Immature natural killer cell (primary cell): ENCODE measurements at places on chromosomes 2 and 18.
A peak's percentile ranks its signal among the peaks of the same experiment; 100 is the strongest.

DNA sequence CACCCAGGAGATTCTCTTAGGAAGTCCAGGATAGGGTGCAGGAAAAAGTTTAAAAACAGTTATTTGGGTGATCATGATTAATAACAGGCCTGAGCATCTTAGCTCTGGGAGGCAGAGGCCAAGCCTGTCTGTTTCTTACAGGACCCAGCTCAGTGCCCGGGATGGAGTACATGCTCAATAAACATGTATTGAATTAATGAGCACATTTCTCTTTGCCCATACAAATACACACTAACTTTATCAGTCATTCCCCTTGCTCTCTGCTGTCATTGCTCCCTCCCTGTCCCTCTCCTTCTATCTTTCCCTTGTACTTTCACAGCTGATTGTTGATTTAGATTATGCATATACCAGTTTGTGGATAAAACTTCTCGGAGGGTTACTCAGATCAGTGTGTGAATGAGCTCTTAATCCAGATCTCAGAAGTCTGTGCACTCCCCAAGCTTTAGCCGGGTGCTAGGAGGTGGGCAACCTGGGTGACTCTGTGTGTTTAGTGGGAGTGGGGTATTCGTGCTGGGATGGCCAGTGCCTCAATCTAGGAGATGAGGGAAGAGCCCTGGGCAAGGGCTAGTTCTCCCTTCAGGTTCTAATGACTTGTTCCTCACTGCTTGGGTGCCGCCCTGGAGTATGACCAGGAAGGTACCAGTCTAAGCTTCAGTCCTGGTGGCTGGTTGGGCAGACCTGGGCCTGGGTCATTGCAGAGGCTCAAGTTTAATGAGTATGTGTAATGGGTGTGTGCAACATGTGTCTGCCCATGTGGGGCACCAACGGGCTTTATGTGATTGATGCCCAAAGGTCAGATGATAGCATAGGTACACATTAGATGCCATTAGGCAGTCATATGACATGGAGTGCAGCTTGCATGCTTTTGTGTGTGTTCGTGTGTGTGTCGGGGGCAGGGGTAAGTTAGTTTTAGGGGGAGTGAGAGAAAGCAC, 10.6 kb downstream of the EMX1 start:
- DNase-seq, result no peak

GRCh38 chr2:35946478-35946877, 409.1 kb upstream of the CRIM1 start:
- no peak for DNase-seq

DNA sequence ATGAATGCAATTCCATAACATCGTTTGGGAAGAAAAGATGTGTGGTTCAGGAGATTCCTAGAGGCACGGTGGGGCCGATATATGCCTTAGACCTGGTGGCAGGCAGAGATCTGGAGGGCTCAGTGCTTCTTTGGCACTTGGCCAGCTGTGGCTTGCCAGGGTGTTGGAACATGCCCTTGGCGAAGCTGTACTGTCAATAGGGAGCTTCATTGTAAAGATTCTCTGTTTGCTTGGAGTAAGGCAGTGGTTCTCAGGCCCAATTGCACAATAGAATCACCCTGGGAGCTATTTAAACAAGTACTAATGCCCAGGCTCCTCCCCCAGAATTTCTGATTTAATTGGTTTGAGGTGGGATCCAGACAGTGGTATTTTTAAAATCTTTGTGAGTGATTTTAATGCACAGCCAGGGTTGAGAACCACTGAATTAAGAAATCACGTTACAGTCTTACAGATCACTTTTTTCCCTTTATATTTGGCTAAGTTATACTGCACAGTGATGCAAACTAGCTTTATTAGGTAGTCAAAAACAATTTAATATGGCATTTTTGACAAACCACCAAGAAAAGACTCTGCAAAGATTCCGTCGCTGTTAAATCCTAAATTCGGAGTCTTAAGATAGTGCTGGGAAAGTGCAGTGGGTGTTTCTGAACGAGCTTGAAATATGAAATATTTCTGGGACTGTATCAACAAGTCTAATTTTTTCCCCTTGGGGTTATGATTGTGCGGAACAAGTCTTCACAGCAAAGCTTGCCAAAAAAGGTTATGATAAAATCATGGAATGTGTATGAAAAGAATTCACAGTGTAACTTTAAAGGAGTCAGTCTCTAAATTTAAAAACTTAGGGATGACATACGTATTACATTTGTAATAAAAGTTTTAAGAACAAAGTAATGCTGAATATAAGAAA, 78.0 kb downstream of the CRIM1 start:
- DNase-seq, result no peak

DNA sequence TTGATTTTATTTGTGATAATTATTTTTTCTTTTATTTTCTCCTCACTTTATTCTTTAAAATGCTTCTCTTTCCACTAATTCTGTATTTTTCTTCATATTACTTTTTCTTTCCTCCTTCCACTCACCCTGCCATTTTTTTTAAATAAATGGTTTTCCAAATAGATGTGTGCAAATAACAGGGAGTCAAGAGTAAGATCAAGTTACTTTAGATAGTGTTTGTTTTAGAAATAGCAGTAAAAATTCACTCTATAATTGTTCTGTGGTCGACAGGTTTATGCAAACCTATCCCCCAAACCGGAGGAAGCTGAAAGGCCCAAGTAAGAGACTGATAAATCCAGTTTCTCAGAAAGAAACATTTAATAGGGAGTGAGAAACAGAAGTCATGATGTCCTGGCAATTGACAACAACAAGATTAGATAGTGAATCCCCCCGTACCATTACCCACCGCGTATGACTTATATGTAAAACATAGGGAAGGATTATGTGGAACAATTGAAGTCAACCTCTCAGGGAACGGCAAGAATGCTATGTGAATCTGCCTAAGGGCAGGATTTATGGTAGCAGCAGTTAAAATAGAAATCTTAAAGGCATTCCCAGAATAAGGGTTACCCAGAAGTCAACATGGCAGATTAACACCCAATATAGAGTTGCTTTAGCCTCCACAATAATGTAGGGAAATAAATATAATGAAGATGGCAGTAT, 75.5 kb downstream of the KYNU start:
- no peak for DNase-seq

GRCh38 chr2:222946700-222947287, 86.0 kb downstream of the ACSL3 start:
- DNase-seq, result no peak

- DNase-seq, result no peak
These were observed 30.0 kb downstream of the CFAP221 start for GRCh38 chr2:119574108-119574815.

- peak; percentile 50 for DNase-seq
These were observed 94.3 kb downstream of the HNRNPLL start for GRCh38 chr2:38508311-38509039.

- no peak for DNase-seq
These were observed 55.9 kb upstream of the EPAS1 start for GRCh38 chr2:46241344-46241743.

GRCh38 chr2:47043142-47043890, 111.8 kb downstream of the STPG4 start:
- no peak for DNase-seq

DNA sequence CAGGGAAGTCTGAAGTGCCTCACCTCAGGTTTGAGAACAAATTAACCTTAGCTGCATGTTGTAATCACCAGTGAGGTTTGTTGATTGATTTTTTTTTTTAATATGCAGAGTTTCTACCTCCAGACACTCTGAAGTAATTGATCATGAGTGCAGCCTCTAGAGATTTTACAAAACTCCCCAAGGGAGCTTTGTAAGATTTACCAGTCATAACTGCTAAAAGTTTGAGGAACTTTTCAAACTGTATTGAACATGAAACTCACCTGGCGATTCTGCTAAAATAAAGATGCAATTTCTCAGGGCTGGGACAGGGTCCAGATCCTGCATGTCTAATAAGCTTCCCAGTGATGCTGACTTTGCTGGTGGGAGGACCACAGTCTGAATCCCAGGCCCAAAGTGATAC, 339.6 kb upstream of the DCC start:
- DNase-seq, result no peak

DNA sequence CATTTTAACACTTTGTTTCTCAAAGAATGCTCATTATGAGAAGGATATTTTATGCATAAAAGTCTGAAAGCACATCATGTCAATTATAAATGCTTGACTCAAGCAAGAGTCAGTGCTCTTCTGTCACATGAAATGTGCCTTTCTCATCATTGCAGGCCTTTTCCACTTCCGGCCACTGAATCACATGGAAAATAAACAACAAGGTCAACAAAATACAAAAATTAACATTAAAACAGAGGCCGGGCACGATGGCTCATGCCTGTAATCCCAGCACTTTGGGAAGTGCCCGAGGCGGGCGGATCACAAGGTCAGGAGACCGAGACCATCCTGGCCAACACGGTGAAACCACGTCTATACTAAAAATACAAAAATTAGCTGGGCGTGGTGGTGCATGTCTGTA, 480.6 kb downstream of the SPAG16 start:
- no peak for DNase-seq

DNA sequence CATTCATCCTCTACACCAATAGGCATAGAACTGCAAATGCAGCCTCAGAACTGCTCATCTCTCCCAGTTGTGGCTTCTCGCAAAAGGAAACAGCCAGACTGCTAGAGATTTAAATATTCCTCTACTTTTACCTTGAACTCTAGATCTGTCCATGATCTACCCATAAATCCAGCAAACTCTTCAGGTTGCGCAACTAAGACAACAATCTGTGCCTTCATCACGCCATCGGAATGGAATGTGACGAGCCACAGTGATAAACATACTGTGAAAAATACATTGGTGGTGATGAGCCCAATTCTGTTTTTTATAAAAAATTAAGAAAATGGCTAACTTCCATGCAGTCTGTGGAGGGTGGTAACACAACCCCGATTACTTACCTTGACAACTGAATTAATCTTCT, 626.7 kb downstream of the LRRTM4 start:
- DNase-seq, result no peak

GRCh38 chr18:69265656-69266055, 135.0 kb upstream of the DOK6 start:
- DNase-seq, result no peak

DNA sequence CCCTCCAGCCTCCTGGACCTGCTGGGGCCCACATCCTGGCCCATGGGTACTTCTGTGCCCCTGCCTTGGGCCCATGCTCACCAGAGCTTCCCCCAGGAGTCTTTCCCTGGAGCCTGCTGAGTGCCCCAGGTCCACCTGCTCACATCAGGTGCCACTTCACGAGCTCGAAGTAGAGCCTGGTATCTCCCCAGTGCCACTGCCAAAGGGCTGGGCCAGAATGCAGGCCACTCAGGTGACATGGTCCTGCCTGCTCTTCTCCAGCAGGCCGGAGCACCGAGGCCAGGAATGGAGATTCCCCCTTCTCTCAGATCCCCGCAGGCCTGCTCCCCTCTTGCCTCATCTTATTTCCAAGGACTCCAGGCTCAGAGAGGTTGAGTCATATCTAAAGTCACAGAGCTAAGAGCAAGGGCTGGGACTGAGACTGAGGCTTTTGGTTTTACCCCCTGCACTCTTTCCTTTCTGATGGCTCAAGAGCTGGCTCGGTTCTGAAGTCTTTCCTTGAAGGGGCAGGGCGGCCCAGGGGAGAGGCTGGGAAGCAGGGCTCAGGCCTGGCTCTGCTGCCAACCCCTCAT, 79.2 kb downstream of the HS1BP3 start:
- no peak for DNase-seq

DNA sequence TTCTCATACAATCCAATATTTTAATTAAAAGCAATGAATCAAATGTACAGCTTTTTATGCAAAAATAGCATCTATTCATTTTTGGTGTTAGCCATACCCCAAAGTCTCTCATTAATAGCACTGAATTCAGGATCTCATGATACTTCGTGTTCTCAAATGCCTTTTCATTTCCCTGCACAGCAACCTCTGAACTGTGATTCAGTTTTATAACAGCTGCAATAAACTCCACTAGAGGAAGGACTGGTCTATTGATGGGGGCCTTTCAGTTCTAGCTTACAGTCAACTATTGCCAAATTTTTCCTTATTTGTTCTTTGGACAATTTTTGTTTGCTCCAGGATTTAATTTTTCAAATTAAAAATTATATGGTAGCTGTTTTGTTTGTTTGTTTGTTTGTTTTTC, 4.8 kb upstream of the TMEM87B start:
- no peak for DNase-seq

- DNase-seq, result no peak
These were observed 4.8 kb downstream of the TGFBRAP1 start for GRCh38 chr2:105324732-105325131.

DNA sequence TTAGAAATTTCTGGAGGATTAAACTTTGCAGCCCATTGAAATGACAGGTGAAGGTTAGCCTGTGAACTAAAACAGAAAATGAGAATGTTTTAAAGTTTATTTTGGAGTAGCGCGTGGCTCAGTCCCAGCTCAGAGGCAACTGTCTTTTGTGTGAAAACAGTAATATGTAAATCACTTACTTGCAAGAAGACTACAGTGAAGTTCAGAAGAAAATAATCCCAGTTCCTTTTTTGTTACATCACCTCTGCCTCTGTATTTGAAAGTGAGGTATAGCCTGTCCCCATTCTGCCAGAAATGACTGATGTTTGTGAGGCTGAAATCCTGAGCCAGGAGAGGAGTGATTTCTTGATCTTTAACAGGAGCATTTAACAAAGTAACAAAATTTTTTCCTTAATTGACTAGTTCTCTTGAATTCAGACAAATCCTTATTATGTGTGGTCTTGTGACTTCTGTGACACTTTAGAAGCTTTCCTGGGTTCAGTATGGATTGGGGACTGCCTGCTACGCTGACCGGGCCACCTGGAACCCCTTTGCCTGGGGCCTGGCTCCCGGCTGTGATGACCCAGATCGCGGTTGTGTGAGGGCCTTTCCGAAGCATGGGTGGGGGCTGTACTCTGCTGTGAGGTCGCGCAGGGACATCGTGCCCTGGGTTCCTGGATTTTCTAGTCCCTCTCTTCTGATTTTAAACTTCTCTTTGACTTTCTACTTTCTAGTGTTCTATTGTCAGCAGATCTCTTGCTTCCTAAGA, 24.3 kb downstream of the TRAPPC12 start:
- no peak for DNase-seq

DNA sequence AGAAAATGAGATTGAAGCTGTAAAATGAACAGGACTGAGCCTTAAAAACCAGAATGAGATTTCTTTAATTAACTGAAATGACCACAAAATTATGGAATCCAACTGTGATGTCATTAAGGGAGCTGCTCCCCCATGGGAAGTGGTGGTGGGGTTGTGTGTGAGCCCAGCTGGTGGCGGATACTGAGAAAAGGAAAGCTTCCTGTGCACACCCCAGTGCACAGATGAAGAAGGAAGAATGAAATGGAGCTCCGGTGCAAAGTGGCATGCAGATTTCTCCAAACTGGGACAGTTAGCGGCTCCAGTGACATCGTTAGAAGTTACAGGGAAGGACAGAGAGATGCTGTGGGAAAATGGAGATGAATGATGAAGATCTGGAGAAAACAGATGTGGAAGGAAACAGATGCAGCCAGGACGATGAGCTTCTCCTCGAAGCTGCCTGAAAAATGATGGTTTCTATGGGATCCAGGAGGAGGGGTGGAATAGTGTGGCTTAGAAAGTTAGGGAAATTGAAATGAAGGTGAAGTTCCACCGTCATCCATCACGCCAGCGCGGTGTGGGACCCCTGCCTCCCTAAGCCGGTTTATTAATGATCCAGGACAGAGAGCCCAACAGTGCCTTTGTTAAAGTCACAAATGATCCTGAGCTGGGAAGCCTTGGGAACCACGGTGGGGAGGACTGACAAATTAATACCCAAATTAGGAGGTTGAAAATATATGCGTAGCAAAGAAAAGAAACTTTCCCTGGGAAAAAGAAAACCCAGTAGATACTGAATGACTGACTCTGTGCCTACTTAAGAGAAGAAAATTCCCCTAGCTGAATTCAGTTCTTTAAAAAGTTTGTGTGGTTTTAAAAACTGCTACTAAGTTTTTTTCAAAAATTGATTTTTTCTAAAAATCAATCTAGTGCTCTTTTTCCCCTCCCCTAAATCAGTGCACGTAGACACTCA, 77.2 kb downstream of the TSN start:
- DNase-seq, result no peak
